ENCODE measurements at places on chromosomes 2 and 18. TPM values are rescaled to one million over a fixed set of nuclear protein-coding genes. Genes with fewer than 3 reads are reported as not detected.

Gene DNAH6
- 0.11 TPM for total RNA-seq

Gene CTAGE1
- total RNA-seq, result not detected

Gene KCNG2
- total RNA-seq, result not detected

Gene PLEK
- 46.3 TPM for total RNA-seq

Gene POTEE
- total RNA-seq, result not detected

- no peak for DNase-seq
These were observed 326.3 kb upstream of the ZNF521 start for GRCh38 chr18:25678221-25678620.

DNA sequence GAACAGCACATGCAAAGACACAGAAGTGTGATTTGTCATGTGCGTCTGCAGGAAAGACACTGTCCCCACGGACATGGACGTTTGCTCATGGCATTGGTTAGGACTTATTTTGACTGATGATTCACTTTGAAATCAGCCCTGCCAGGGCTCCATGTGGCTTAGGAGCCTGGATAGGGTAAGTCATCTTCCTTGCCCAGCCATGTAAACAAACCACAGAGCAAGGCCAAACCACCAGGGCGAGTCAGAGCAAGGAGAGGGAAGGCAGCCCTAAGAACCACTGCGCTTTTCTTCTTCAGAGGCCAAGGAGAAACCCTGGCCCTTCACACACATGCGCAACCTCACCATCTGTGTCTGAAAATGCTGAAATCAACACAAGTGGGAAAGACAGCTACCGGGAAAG, 88.8 kb downstream of the GFPT1 start:
- no peak for DNase-seq

DNA sequence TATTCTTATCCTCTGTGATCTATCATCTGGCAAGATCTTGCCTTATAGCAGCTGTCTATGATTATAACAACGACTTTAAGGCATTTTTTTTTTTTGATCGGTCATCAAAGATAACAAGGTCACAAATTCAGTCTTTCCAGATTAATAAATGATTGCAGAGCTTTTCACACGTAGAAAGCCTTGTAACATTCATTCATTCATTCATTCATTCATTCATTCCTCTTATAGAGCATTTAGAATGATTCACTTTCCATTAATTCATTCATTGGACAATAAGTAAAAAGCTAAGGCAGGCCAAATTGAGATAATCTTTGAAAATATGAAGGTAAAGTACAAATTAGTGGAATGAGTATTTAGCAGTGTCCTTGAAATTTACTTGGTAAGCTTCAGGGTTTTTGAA, 223.7 kb downstream of the NUP35 start:
- no peak for DNase-seq

DNA sequence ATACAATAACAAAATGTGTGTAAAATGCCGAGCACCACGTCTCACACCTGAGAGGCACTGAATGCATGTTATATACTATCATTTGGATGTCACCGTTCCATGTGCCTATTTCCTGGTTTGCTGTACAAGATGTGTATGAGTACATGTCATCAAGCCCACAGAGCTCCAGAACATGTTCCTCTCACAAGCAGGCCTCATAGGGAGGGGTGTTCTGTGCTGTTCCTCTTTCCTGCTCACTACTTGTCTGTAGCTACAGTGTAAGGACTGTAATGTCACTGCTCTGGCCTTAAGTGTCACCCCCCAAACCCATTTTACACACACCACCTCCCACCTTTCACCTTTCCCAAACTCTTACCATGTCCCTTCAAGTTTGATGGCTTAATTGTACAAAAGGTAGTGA, 1.8 kb downstream of the AFF3 start:
- DNase-seq, result no peak

DNA sequence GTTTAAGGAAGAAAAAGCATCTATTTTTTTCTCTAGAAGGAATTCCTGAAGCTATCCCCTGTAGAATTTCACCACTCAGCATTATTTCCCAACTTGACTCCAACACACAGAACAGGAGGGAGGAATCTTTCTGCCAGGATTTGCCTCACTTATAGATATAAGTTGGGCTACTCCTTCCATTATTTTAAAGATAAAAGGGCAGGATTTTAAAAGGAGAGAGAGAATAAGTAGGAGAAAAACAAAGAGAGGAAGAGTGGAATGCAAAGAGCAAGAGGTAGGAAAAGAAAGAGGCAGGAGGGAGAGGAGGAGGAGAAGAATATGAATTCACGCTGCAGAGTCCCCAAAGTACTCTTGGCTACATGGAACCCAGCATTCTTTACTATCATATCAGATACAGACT, 182.5 kb downstream of the TCF4 start:
- DNase-seq, result no peak
